ENCODE measurements at places on chromosomes 5 and 9. TPM values are rescaled to one million over a fixed set of nuclear protein-coding genes. Genes with fewer than 3 reads are reported as not detected.

GRCh38 chr9:134989206-134990065 is 71.7 kb upstream of the FCN1 start:
- no peak overlapping the region for H3K27ac ChIP-seq
- no peaks in the 10 kb centered on the region for H3K36me3 ChIP-seq
- H3K27me3 ChIP-seq = no peaks in the 10 kb centered on the region
- no peak for DNase-seq

- no peak overlapping the region for H3K27ac ChIP-seq
- no peaks in the 10 kb centered on the region for H3K27me3 ChIP-seq
- no peak for DNase-seq
- H3K4me1 ChIP-seq = no peaks in the 10 kb centered on the region
- H3K4me3 ChIP-seq = no peak overlapping the region
These were observed 33.7 kb downstream of the AP3B1 start for GRCh38 chr5:78260771-78261170.

CCDC183 gene
- 27.4 TPM for polyA plus RNA-seq

TMEM141 gene
- polyA plus RNA-seq = 324 TPM

RAB3C gene
- polyA plus RNA-seq = 12.6 TPM

CDC14B gene
- 18.7 TPM for polyA plus RNA-seq

All from large intestine (tissue), 12 donors.